ENCODE measurements at places on chromosomes 7 and 10.

- DNase-seq: no peak
Measured at GRCh38 chr7:68438016-68438415, 1160.3 kb upstream of the AUTS2 start.

DNA sequence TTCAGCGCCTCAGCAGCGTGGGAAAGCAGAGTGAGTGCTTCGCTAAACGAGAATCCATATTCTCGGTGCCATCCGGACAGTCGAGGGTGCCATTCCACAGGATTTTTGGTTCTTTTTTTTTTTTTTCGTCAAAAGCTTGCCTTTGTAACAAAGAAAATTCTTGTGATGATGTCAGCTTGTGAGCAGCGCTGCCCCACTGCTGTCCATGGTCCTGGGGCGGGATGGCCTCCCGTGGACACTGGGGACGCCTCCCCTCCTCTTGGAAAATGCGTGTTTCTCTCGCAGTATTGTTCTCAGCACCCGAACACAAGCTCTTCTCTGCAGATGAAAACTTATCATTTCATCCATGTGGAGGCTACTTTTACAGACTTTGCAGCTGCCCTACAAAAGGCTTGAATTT lies 477.4 kb downstream of the TCERG1L start:
- DNase-seq: no peak

DNA sequence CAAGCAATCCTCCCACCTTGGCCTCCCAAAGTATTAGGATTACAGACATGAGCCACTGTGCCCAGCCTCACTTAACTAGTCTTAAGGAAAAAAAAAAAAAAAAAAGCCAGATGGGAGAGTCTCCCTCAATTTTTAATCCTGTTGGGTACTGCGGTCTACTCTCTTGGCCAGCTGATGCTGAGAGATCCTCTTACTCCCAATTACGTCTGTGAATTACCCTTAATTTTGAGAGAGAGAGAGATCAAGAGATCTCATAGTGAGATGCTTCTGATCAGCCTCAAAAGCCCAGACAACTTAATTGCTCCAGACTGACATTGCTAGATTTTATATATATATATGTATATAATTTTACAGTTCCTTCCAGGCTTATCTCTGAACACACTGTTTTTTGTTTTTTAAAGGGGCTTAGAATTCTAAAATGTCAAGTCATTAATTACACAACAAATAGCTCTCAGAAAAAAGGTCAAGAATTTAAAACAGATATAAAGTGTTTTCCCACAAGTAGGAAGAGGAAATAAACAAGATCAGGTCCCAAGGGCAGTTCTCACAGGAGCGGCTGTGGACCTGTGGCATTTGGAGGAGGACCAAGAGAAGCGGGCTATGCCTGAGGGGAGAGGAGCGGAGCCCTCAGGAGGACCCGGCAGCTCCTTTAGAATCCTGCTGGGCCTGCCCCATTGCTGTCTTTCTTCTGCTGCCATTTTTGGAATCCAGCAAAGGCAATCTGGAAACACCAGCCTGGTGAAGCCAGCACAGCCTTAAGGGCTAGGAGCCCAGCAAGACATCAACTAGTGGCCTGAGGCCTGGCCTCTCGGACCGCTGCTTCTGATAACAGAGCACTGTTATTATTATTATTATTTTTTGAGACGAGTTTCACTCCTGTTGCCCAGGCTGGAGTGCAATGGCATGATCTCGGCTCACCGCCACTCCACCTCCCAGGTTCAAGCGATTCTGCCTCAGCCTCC lies 30.1 kb downstream of the DENND2A start:
- no peak for DNase-seq

GRCh38 chr7:66330961-66331360 lies 125.8 kb downstream of the TPST1 start:
- DNase-seq: no peak

DNA sequence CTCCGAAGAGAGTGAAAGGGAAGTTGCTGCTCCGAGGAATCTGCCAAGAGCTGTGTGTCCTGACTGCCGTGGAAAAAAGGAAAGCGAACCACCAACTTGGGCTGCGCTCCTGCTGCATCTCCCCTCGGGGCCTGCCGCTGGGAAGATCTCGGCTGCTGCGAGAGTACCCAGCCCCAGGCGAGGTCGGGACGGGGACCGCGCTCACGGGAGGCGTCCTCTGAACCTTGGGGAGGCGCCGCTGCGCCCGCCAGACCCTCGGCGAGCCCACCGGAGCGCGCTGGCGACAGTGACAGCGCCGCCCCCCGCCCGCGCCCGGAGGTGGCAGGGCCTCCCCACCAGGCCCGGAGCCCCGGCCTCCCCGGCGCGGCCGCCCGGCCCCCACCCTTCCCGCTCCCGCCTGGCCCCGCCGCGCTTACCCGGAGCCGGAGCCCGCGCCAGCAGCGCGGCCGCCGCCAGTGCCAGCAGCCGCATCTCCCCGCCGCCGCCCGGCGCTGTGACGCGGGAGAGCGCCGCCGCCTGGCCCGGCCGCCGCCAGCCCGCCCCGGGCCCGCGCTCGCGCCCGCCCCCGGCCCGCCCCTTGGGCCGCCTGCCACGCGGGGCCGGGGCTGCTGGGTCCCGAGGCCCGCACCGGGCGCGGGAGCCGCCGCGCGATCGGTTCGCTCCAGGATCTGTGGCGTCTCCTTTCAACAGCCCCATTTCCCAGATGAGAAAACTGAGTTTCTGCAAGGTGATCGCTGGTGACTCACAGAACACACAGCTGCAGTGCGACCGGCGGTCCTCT lies at the start of gene VSTM4:
TSS of gene VSTM4 (minus strand) at position 508 of the 781 bp plus-strand sequence. CDS start at position 471, 37 bp downstream.
- no peak for DNase-seq

GRCh38 chr7:79282882-79283602 lies 170.4 kb downstream of the MAGI2 start:
- DNase-seq: no peak

DNA sequence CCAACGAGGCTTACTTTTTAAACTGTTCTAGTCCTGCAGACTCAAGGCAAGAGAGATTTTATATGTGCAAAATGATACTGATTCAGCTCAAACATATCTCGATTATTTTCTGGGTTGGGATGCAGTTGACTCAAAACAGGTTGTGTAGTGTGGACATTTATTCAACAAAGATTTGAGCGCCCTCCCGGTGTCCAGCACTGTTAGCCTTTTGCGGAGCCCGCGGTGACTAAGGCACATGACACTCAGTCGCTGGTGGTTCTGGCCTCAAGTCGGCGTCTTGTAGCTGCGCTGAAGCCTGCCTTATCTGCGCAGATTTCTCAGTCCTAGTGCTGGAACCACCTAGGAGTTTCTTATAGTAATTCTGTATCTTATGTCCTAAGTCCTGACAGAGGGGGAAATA lies 938 bp upstream of the CADPS2 start:
- DNase-seq: peak; percentile 68

DNA sequence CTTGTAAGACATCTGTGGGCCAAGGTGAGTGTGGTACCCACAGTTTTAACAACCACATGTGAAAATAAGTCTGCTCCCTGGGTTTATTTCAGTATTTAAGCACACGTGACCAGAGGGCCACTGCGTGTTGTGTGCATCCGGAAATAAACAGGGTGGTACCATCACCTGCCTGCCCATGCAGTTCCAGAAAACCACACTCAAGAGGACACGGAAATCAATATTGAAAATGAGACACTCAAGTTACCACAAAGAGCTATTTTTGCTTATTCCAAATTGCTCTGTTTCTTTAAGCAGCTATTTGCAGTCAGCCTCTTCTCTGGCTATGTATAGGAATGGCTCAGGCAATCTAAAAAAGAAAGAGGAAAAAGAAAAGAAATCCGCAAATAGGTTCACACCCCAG lies 71.8 kb upstream of the LOXL4 start:
- DNase-seq: no peak

DNA sequence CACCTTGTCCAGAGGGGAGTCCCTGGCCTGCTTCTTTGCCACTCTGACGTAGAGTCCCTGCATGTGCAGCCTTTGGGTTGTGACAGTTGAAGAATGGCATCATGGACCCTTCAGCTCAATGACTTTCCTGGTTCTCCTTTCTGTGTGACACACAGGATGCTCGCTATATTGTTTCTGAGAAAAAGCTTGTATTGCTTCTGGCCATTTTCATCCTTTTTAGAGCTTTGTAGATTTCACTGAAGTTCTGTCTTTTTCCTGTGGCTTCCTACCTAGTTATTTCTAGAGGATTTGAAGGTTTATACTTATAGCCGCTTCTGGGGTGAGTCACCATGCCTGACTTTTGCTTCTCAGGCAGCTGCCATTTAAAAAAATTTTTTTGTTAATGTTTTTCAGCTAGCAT lies 27.0 kb downstream of the SND1 start:
- DNase-seq: no peak
